ENCODE measurements at places on chromosomes 11 and 22.

GRCh38 chr22:24093855-24094254 is 82.8 kb downstream of the CABIN1 start:
- no peak for DNase-seq

- no peak for DNase-seq
Observed at GRCh38 chr11:116126562-116126961, 622.3 kb upstream of the CADM1 start.

DNA sequence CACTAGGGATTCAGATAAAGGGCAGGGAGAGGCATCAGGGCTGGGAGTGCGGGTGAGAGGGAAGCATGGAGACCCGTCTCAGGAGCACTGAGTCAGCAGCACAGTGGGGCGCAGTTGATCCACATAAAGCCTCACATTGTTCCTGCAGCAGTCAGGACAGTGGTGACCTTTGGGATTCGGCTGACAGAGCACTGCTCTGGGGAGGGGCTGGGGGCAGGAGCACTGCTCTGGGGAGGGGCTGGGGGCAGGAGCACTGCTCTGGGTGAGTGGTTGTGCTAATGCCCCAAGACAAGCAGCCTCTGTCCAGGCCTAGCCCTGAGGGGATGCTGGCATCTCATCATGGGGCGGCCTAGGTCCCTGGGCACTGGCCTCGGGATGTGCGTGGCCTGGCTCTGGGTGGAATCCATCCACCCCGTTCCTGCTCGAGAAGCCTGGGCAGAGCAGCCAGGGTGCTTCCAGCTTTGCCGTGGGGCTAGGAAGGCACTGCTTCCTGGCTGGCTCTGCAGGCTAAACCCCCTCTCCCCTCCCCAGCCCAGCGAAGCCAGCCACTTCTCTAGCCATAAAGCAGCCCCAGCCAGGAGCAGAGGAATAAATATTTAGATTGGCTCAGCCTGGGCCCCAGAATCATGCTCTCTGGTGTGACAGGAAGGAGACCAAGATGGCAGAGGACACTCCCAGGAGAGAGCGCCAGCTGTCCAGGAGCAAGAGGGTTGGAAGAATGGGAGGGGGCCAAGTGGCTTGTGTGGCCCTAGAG is 7.3 kb downstream of the OAF start:
- DNase-seq, result no peak

DNA sequence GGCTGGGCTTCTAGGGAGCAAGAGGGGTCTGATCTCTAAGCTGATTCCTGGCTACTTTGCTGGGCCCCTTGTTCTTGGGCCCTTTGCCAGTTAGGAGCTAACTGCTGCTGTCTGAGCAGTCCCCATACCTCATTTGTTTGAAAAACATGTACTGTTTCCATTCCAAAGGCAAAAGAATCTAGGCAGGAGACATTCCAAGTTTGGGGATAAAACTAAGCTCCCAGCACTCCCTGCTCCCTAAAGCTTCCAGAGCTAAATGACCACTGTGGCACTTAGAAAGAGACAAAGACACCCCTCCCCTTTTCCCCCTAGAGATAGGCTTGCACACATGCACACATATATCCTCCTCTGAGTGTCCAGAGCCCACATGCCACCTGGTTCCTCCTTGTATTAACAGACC is 22.7 kb upstream of the RRM1 start:
- DNase-seq, result no peak

GRCh38 chr11:117515892-117516787 is 188.5 kb downstream of the CEP164 start:
- DNase-seq, result no peak

- no peak for DNase-seq
Observed at GRCh38 chr11:118522571-118523072, 4.7 kb upstream of the TTC36 start.

- no peak for DNase-seq
Observed at GRCh38 chr11:86755146-86755545, 45.2 kb upstream of the PRSS23 start.

DNA sequence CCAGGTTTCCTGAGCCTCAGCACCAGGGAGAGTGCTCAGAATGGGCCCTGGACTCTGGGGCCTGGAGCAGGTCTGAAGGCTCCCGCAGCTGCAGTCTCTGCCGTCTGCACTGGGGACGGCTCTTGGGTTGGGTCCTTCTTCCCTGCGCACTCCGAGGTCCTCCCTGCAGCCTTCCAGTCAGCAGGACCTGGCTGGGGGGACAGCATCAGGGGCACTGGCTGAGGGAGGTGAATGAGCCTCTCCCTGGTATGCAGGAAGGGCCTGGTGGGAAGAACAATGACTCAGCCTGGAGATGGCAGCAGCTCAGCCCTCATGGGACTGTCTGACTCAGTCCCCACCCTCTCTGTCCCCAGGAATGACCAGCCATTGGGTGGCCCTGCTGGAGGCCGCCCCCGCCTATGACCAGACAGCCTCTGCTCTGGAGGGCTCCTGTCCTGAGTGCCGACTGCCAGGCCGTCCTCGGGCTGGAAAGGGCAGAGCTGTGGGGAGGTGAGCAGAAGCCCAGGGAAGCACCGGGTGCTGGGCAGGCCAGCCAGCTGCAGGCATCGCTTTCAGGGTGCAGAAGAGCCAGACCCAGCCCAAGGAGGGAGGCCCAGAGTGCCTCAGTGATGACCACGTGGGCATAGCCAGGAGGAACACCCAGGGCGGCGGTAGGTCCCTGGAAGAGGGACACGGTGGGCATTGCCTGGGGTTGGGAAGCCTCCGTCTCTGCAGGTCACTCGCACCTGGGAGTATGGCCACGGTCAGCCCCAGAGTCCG is 455.0 kb downstream of the BRD1 start:
- no peak for DNase-seq

DNA sequence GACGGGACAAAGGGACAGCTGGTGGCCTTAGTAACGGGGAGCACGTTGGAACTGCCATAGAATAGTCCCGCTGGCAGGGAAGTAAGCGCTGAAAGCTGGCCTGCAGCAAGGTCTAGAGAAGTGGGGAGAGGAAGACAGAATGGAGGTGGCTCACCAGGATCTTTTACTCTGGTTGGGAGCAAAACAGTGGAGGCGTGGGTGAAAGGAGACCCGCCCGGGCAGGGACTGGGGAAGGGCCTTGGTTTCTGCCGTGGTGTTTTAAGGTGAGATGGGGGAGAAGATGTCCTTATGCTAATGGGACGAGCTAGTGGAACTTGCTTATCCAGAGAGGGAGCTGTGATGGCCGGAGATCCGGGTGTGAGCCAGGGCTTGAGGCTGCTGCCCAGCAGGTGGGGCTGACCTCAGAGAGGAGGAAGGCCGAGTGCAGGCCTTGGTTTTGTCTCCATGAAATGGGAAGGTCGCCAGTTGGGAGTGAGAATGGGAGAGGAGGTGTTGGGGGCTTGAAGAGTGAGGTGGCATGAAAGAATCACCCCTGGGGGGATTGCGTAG is 56.4 kb upstream of the CTTN start:
- no peak for DNase-seq

Data from NAMALWA (cell line).